Skin of body (tissue), 3 donors: ENCODE measurements at places on chromosomes 2 and 18. TPM values are rescaled to one million over a fixed set of nuclear protein-coding genes. Genes with fewer than 3 reads are reported as not detected.

GRCh38 chr2:148103946-148104345 is 83.1 kb downstream of the MBD5 start:
- no peak for DNase-seq

GRCh38 chr2:37100054-37100453 is 15.7 kb downstream of the GPATCH11 start:
- no peak for DNase-seq

- no peak for DNase-seq
Measured at GRCh38 chr2:219662566-219662965, 35.1 kb downstream of the SLC4A3 start.

DNA sequence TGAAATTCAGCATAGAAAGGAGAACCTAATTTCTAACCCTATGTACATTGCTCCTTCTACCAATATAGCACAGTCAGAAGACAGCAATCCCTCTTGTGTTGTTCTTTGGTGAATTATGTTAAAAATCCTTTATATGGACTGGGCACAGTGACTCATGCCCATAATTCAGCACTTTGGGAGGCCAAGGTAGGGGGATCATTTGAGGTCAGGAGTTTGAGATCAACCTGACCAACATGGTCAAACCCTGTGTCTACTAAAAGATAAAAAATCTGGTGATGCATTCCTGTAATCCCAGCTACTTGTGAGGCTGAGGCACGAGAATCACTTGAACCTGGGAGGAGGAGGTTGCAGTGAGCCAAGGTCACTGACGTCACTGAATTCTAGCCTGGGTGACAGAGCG is 195.6 kb downstream of the TMX3 start:
- DNase-seq, result no peak

DNA sequence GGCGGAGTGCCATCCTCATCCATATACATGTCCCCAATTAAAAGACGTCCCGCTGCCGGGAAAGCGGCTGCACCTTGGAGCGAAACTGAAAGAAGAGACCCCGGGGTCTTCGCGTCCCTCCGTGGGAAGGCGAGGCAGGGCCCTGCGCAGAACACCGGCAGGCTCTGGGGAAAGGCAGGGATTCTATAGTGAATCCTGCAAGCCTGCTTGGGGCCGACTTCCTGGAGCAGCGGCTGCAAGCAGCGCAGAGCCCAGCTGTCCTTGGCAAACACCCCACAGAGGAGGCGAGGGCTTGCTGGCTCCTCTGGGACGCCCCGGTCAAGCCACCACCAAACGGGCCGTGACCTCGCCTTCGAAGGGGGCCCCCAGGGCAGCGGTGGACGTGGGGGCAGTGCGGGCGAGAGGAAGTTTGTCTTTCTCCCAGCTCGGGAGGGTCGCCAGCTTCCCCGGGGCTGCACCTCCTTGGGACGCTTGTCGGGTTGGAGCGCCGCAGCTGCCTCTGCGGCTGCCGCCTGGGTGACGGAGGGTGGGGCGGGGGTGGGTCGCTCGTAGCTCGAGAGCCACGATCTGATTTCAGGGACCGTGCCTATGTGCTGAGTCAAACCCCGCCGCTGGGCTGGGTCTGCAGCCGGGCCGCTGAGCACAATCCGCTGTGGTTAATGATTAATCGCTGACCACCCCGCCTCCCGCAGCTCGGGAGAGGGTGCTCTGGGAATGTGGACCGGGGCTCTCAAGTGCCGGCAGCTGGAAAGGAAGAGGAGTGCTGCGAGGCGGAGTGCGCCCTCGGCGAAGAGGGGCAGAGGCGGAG is 486 bp upstream of the GPR39 start:
- peak; percentile 34 for DNase-seq

- DNase-seq, result no peak
Measured at GRCh38 chr2:1742301-1742680, 2.0 kb downstream of the PXDN start.

DNA sequence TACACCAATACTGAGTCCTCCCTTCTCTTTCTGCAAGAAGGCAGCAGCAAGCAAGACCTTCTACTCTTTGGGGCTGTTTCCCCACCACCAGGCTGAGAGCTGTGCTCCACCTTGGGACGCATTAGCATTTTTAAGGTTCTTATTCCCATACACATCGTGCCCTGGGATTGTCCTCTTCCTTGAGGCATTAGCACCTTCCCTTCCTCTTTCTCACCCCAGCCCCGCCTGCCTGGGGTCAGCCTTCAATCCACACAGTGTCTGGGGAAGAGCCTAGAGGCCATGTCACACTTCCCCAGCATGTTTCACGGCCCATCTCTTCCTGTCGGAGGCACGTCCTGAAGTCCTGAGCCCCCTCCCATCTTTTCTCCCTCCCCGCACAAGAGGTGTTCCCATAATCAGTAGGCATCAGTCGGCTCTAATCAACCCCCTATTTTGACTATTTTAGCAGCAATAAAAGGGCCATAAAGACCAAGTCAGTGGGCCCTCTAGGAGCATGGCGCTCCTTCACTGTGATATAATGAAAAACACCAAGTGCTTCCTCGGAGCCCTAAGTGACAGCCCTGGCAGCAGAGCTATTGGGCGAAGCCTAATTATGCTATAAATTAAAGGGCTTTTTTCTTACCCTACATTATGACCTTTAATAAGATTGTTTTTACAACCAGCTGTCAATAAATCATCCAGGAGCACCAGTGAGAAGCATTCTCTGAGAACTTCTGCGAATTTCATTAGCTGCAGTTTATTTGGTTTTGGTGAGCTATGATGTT is 55.0 kb upstream of the PKDCC start:
- no peak for DNase-seq

- DNase-seq, result peak; percentile 57
Measured at GRCh38 chr18:36580874-36581750, 247.7 kb downstream of the TPGS2 start.

DNA sequence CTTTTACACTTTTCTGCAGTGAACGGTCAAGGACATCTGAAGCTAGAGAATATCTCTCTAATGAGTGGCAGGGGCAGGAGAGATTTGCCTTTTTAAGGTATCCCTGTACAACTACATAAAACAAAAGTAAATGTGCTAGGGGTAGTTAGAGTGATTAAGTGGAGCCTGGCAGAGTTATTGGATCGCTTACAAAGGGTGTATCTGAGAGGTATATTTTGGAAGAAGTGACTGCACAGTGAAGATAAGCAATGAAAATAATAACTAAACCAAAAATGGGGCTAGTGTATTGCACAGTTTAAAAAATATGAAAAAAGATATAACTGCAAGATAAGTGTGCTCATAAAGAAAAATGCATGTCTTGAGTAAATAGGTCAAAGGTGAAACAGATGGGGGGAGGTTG is 193.5 kb upstream of the EPC2 start:
- DNase-seq, result no peak

GRCh38 chr2:36168115-36168514 is 187.5 kb upstream of the CRIM1 start:
- no peak for DNase-seq

DNA sequence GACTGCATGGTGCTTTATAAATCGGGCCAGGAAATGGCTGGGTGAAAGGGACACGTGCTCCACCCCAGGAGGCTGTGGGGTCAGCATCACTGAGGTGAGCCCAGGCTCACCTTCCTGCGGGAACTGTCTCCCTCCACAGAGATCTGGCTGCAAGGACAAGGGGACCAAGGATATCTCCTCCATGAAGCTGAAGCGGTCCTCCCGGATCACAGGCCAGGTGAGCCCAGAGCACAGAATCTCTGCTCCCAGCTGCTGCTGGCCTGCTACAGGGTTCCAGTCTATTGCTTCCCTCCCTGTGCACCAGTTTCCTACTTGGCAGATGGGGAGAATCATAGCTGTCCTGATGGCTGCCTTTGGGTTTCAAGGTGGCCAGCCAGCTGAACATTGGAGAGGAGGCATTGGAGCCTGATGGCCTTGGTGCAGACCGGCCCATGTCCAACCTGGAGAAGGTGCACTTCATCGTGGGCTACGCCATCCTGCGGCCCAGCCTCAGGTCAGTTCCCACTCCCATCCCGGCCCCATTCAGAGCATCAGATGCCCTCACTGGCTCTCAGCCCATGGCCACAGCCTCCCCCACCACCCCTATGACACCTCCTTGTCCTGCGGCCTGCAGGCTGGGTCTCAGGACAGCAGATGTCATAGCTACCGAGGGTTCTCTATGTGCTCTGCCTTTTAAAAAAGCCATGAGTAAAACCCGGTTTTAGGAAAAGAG is 33.7 kb upstream of the GPR17 start:
- DNase-seq, result no peak

- no peak for DNase-seq
Measured at GRCh38 chr18:9734189-9734588, 26.1 kb downstream of the RAB31 start.

DNA sequence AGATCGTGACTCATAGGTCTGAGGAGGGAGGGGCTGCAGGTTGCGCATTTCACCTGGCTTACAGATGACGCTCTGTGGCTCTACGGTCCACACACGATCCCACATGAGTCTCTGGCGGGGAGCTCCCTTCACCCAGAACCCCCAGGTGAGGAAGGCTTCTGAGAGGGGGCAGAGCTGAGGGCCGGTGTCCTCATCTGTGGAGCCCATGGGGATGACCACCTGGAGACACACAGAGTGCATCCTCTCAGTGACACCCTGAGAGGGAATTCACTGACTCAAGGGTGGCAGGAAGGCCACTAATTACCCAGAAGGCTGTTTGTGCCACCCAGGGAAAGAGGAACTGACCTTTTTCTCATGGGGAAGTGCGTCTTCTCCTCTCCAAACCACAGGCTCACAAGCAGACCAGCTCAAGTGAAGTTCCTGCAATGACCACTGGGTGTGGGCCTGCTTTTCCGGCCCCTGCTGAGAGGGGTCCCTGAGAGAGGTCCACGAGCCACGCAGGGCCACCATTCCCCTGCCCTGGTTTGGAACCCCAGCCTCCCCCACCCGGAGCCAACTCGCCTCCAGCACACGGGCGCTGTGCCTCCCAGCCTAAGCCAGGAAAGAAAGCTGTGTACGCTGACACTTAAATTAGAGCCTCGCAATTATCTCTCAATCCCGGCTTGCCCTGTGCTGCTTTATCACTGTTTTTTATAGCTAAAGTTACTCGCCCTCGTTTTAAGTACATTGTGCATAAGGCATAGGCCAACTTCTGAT is 114.1 kb downstream of the BCL11A start:
- DNase-seq, result no peak

DNA sequence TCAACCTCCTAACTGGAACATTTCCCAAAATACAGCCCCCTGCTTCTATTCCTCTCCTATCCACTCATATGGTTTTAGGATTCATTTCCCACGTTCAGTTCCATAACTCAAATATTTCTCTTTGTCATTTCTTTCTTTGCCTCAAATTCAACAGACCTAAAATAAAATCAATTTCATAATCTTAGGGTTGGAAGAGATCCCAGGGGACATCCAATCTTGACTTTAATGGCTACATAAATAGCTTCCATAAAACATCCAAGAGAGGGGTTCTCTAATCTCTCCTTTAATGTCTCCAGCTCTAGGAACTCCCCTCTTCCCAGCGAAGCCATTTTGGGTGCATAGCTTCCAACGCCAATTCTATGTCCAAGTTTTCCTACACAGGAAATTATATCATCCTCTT is 33.8 kb downstream of the RBKS start:
- no peak for DNase-seq

DNA sequence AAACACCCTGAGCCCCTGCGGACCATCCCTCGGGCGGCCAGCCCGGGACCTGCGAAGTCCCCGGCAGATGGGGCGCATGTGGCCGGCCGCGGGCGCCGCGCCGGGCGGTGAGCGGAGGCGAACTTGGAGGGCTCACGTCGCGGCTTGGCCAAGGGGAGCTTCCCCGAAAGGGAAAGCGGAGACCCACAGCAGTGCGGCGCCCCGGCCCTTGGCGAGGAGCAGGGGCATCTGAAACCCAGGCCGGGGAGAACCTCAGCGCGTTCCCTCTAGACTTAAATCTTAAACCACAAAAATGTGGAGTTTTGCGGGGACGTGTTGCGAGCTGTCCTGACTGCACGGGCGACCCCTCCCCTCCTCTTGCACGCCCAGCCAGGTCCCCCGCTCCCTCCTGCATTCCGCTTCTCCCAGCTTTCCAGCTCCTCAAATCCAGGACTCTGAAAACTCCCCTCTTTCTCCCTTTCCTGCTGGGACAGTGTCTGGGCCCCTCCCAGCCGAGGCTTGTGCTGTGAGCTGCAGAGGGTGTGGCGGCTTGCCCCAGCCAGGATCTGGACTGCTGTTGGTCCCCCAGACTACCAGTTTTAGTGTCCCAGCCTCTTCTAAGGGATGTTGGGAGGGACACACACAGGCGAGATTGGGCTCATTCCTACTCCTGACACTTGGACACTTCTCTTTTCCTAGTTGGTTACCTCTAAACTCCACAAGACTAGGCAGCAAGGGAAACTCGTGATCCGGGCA is 1.3 kb downstream of the FMNL2 start:
- peak; percentile 42 for DNase-seq

GRCh38 chr2:236219411-236219810 is 44.8 kb downstream of the ASB18 start:
- DNase-seq, result no peak

DNA sequence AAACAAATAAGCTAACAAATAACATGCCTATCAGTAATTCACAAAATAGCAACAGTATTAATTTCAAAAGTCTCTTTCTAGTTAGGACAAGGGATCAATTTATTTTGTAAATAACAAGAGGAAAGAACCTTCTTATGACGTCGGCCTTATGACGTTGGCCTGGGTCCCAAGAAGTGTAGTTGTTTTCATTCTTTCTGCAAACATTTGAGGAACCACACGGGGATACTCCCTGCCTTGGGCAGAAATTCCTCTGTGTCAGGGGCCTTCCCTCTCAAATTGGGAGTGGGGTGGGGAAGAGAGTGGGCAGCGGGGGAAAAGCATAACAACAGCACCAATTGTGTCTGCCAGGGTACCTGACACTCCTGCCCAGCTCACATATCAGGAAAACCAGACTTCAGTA is 1.3 kb downstream of the CCDC68 start:
- no peak for DNase-seq

- no peak for DNase-seq
Measured at GRCh38 chr2:148106331-148106730, 85.4 kb downstream of the MBD5 start.

- peak; percentile 96 for DNase-seq
Measured at GRCh38 chr18:11411048-11411447, 198.3 kb upstream of the SLC35G4 start.

DNA sequence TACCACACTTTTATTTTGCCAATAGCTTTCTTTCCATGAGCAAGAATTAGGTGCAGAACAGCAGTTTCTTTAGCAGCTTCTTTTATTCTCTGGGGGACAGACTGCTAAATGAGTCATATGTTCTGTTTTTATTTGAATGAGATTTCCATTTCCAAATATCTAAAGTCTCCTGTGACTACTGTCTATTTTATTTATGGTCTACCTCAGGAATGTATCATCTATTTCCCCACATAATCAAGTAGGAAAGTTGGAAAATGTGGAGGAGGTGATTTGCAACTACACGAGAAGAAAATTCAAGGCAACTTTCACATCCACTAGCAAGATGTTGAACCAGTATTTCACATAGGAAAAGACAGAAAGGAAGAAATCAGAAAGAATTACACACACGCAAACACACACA is 139.9 kb upstream of the MEX3C start:
- no peak for DNase-seq

LCT gene
- under 0.01 TPM for total RNA-seq

GRHL1 gene
- total RNA-seq, result 93.0 TPM

M1AP gene
- 0.99 TPM for total RNA-seq

SCN9A gene
- 13.3 TPM for total RNA-seq

RETREG2 gene
- total RNA-seq, result 31.2 TPM

NYAP2 gene
- 0.30 TPM for total RNA-seq

PRKAG3 gene
- 2.5 TPM for total RNA-seq

CENPA gene
- 4.1 TPM for total RNA-seq

CHPF gene
- 35.9 TPM for total RNA-seq

MAPRE3 gene
- 4.9 TPM for total RNA-seq

SPATA3 gene
- not detected for total RNA-seq

CCDC150 gene
- total RNA-seq, result 6.3 TPM

MATN3 gene
- 0.30 TPM for total RNA-seq

IGFBP2 gene
- total RNA-seq, result 80.0 TPM

EVA1A gene
- total RNA-seq, result 10.7 TPM
